GM06990 (cell line): ENCODE measurements at places on chromosomes 16 and 17.

DNA sequence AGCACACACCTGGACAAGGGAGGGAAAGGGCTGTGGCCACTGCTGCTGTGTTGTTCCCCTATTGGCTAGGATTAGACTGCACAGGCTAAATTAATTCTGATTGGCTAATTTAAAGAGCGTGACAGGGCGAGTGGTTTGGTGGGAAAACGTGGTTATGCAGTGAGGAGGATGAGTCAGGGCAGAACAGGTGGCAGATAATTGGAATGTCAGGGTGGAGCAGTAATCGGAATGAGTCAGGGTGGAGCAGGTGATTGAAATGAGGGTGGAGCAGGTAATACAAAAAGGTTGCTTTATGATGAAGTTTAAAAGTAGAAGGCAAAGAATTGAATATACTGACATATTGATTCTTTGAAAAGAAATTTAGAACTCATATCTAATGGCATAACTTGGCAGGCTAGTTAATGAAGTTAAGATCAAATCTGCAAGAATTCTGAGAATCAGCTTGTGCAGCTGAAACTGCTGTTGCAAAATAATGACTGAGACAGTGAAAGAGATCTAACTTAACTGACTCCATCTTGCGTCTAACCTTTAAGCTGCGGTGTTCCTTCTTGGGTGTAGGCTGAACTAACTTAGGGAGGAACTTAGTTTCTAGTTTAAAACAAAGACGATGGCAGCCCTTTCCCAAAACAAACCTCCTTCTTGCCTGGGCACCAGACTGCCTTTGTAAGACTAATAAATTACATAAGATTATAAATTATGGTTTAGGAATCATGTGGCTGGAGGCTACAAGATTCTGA, 174.3 kb downstream of the UTP18 start:
- no peak for DNase-seq

DNA sequence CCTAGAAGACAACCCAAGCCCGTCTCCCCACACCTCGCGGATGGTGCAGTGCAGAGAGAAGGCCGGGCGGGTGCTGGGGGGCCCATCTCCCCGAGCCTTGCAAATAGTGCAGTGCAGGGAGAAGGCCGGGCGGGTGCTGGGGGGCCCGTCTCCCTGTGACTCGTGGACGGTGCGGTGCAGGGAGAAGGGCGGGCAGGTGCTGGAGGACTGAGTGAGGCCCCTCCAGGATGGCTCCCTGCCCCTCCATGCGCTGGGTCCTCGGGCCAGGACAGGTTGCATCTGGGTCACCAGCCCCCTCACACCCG, 40.0 kb upstream of the ACSF3 start:
- no peak for DNase-seq

DNA sequence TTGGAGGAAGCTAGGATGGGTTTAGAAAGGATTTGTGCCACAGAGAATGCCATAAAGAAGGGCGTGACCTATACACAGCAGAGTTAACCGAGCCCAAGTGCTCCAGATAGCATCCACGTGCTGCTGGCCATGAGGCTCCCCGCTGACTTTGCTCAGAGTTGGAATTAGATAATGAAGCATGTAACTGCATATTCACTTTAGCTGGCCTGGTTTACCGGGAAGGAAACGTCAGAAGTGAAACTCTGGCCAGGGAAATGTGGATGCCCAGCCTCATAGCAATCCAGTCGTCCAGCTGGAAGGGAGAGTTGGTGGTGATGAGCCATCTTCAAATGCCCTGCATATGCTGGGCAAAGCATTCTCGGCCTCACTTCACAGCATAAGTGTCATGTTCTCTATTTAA, 6.1 kb downstream of the KRT35 start:
- DNase-seq: no peak

- no peak for DNase-seq
Measured at GRCh38 chr16:3998793-3999478, 117.3 kb downstream of the ADCY9 start.

GRCh38 chr17:71033336-71033735, 864.0 kb downstream of the KCNJ2 start:
- DNase-seq: no peak

GRCh38 chr16:57618296-57619132, 9.9 kb upstream of the ADGRG1 start:
- no peak for DNase-seq

DNA sequence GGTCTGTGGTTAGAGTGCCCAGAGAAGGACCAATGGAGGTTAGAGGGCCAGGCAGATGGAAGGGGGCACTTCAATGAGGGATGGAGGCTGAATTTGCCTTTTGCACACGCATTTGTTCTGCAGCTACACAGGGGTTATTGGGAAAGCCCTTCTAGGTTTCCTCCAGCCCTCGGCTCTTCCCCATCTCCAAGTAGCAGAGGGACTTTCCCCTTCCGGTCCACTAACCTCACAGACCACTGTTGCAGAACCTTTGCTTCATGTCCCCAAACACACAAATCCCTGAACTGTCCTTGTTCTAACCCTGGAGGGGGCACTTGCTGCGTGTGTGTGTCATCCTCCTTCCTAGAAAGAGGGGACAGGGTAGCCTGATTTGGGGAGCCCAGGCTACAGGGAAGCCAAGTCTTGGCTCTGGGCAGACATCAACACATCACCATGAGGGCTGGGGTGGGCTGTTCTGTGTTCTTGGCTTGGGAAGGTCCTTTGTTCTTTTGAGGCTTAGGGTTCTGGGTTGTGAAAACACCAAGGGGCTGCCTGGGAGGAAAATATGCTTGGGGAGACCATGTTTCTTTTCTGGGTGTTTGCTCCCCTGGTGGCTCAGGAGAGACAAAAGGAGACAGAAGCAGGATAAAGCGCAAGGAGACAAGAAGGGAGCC, 7.3 kb upstream of the NR1D1 start:
- no peak for DNase-seq

DNA sequence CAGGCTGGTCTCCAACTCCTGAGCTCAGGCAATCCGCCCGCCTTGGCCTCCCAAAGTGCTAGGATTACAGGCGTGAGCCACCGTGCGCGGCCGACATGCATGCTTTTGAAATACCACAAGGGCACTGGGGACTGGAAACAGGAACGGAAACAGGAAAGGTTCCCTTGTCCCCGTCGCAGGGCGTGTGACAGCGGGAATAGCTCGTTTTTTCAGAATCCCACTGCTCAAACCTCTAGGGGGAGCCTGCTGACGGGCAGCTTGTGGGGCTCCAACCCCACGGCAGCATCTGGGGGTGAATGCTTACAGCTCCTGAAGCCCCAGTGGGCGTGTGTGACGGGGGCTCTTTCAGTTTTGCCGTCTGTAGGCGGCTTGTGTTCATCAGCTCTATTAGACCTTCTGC, 18.8 kb upstream of the ASGR2 start:
- peak; percentile 72 for DNase-seq

- DNase-seq: no peak
Measured at GRCh38 chr17:19948116-19948943, 29.3 kb downstream of the AKAP10 start.

DNA sequence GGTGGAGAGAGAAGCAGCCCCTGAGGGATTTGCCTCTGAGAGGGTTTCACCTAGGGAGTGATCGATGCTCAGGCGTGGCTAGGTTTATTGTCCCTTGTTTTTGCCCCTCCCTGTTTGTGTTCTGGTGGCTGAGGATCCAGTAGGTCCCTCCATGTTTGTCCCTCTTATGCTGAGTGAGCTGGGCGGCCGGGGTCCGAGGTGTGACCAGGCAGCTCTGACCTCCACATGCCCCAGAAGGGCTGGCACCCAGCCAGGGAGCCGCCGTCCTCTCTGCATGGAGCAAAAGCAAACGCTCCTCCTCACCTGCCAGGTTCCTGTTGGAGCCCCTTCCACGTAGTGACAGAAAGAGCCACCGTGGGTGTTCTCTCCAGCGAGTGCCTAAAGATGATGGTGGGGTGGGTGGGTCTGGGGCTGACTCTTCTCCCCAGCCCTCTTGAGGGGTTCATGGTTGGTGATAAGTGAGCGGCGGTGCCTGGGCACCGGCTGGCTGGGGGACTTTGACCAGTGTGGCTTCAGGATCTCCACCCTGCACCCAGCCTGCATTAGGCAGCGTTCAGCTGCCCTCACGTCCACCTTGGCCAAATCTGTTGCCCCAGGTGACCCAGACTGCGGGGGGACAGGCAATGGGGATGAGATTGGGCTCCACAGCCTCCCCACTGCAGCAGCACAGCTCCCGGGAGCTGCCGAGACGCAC, 14.1 kb upstream of the NUDT16L1 start:
- no peak for DNase-seq

DNA sequence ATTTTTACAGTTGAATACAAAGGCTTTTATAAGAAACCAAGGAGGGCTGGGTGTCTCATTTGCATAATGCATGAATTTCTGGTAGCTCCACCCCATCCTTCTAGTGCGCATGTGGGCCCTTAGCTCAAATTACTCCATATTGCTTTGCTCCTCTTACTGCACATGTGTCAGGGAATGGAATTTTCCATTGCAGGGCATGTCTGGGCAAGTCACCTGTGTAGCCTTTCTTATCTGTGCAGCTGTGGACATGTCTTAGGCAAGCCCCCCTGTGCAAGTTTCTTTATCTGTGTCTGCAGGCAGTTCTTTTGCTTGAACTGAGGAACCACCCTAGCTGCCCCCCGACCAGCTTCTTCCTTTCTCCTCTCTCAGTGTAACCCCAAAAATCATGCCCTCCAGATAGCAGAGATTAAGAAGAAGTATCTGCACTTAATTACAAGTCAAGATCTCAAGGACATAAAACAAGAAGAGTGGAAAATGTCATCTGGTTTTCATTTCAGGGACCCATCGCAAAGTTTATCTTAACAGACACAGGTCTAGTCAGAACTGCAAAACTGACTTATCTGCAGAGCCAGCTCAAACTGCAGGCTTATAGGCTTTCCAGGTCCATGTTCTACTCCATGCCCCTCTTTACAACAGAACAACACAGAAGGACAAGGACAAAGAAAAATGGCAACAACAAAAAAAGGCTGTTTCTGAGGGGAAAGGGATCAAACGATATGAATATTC, 137.9 kb upstream of the HS3ST4 start:
- no peak for DNase-seq

DNA sequence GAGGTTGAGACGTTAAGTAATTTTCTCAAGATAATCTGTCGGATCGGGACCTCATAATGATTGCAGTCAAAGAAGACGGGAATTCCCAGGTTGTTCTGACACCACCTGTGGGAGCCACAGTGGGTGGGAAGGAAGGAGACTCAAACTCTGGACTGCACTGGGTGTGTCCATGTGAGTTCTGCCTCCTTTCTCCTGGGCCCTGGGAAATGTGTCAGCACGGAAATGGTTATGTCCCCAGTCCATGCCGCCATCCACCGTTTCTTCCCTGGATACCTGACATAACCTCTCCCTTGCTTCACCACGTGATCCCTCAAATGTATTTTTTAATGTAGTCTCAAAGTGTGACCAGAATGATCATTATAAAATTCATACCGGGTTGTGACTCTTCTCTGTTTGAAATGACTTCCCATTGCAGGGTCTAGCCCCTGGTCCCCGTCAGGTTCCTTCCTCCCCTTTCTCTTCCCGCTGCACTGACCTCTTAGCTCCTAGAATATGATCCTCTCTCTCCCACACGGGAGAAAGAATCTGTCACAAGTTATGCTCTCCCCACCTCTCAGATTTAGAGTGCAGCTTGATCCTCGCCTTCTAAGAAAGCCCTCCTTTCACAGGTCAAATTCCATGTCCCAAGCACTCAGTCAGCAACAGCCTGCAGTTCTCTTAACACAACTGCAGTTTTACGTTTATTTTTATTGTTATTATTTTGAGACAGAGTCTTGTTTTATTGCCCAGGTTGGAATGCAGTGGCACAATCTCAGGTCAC, 820.0 kb upstream of the EEF2KMT start:
- DNase-seq: no peak

GRCh38 chr17:74739227-74739831, 2.3 kb downstream of the RAB37 start:
- no peak for DNase-seq

- DNase-seq: no peak
Measured at GRCh38 chr17:57984936-57985674, 2.9 kb downstream of the VEZF1 start.

DNA sequence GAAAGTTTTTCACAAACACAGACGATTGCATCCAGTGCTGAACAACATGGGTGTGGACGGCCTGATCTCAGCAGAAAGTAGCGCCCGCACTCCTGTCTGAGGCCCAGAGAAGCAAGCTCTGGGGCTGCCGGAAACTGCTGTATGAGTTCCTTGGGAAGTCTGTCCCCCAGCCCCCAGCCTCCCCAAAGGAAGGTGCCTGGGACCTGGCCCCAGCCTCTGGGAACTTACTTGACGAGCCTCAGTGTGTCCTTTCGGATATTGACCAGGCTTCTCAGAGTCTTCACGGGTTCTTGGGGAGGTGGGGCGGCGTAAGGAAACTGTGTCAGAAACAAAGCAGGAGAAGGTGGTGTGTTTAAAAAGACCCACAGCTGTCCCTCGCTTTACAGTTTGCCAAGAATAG, 32.4 kb upstream of the FOXJ1 start:
- DNase-seq: no peak

DNA sequence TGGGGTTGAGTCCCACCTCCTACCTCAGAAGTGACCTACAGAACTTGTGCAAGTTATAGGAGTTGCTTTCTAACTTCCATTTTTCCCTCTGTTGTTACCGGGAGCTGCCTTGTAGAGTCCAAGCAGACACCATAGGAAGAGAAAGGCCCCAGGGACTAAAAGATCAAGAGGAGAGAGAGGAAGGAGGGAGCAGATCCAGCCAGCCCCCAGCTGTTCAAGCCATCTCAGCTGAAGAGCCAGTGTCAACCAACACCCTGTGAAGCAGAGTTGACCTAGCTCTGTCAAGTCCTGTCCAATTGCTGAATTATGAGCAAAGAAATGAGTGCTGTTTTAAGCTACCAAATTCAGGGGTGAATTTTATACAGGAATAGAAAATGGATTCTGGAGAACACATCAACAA, 34.9 kb upstream of the CACNG4 start:
- DNase-seq: no peak

DNA sequence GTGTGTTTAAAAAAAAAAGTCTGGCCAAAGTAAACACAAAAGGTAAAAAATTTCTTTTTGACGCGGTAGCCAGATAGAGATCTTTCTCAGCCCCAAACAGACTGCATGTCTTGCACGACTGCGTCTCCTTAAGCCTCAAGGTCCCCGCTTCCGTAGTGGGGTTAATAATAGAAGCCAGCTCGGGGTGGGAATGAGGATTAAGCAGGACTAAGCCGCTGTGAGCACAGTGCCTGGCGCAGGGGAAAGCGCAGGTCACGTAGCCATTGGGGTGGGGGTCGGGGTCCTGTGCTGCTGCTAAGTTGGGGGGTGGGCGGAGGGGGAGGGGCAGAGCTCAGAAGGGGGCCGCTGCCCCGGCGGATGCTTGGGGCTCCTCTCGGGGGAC, 521 bp downstream of the GGA2 start:
- peak; percentile 41 for DNase-seq

GRCh38 chr16:87881324-87882200, 12.3 kb upstream of the SLC7A5 start:
- no peak for DNase-seq

DNA sequence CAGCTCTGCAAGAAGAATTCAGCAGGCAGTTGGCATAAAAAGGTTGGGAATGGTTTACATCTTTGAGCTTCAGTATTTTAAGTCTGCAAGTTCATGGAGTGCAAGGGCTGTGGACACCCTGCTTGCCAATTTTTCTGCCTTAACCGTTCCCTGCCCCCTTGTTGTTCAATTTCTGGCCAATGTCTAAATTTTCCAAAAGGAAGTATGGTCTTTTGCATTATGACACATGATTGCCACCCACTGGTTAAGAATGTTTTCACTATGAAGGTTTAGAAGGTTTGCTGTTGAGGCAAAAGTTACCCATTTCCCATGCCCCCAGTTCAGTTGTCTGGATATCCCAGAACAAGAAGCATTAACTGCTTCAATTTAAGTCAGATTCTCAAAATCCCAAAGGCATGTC, 441.9 kb downstream of the CDH13 start:
- DNase-seq: no peak
